ENCODE measurements at places on chromosomes 3 and 15.

- DNase-seq = no peak
Observed at GRCh38 chr3:40166997-40167396, 142.5 kb upstream of the EIF1B start.

- no peak for DNase-seq
Observed at GRCh38 chr15:101088271-101088670, 163.6 kb downstream of the CHSY1 start.

DNA sequence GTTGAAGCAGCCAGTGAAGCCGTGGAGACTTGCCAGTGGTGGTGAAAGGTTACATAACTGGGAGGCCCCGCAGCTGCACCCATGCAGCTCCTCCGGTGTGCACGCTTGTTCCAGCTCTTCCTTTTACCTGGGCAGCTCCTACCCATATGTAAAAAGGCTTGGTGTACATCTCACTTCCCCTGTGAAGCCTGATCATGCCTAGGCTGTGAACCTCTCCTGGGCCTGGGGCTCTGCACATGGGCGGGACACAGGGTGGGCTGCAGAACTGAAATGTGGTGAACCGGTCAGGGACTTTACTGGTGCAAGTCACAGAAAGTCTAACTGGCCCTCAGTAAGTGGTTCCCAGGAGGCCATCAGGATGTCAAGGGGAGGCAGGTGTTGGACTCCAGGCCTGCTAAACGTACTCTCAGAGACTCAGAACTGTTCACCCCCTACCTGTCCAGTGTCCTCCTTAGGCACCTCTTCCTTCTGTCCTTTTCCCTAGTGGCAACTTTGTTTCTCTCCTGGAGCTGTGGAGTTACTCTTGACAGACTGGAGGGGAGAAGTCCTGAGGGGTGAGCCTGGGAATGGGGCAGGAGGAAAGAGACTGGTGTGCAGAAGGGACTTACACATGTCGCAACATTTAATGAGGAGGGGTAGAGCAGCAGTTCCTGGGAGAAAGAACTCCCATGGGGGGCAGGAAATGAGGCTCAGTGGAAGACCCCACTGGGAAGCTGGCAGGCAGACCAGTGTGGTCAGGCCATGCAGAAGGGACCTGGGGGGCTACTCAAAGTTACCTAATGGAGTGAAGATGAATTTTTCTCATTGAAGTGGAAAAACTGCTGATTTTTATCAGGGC is 148.1 kb downstream of the EEFSEC start:
- no peak for DNase-seq

- DNase-seq = no peak
Observed at GRCh38 chr15:73809728-73810501, 56.8 kb upstream of the INSYN1 start.

GRCh38 chr3:52532838-52533622 is 627 bp downstream of the NT5DC2 start:
- no peak for DNase-seq

DNA sequence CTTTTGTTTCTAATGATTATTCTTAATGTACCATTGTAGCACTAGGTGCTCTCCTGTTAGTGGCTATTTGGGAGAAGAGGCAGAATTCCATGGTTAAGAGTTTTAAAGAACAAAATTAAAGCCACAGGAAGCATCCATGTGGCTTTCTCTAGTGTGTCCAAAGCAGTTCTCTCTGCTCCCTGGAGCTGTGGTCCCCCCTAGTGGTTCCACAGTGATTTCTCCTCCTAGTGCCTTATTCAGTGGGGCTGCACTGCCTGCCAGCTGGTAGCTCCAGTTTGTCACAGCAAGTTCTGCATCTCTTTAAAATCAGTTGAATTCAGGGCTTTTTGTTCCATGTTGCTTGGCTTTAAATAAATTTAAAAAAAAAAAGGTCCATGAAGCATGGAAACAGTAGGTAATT is 39.6 kb upstream of the FAM98B start:
- DNase-seq = no peak

- no peak for DNase-seq
Observed at GRCh38 chr3:132662212-132662611, 2.1 kb downstream of the UBA5 start.

GRCh38 chr15:67397139-67397538 is 123.8 kb upstream of the C15orf61 start:
- DNase-seq = no peak

GRCh38 chr3:183489455-183490210 is 61.2 kb upstream of the MCF2L2 start:
- DNase-seq = no peak

DNA sequence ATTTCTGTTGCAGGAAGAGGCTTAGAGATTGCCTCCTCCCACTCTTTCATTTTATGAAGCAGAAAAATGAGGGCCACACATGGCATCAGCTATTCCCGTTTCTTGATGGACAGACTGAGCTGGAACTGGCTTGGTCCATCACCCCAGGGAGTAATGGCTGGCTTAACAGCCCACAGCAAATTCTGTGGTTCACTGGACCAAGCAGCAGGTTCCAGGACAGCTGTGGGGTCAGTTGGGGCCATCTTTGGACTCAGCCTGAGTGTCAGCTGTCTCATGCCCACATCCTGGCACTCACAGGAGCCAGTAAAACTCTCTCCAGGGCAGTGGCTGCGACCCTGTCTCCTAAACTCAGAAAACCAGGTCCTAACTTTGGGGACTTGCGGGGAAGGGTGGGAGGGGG is 36.5 kb downstream of the ZDHHC19 start:
- no peak for DNase-seq

DNA sequence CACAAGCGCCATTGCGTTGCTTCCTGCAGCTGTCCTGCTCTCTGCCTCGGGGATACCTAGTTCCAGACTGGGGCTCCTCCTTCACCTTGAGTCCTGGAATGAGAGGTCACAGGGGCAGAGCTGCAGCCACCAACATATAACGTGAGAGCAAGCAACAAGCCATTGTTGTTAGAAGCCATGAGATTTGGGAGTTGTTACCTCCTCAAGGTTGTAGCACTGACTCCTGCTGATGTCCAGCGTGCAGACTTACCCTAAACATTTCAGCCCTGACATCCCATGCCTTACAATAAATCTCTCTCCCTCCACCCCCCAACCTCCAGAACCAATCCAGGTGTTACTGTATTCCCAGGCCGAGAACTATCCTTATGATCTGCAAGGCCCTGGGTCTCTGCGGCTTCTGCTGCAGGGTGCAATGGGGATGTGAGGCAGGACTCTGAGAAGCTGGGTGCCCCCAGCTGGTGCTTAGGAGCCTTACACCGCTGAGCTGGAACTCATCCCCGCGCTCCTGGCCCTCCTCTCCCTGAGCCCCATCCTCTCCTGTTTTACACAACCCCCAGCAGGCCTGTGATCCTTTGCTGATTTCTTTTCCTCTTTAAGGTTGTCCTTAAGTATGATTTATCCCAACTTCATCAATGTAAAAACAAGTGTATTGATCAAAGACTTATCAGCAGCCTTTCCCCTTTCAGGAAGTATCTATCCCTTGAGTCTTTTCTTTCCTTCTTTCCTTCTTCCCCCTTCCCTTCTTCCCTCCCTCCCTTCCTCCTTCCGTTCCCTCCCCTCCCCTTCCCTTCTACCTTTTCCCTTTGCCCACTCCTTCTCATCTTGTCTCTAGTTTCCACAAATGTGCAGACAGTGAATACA is 84.2 kb upstream of the ABHD2 start:
- no peak for DNase-seq

DNA sequence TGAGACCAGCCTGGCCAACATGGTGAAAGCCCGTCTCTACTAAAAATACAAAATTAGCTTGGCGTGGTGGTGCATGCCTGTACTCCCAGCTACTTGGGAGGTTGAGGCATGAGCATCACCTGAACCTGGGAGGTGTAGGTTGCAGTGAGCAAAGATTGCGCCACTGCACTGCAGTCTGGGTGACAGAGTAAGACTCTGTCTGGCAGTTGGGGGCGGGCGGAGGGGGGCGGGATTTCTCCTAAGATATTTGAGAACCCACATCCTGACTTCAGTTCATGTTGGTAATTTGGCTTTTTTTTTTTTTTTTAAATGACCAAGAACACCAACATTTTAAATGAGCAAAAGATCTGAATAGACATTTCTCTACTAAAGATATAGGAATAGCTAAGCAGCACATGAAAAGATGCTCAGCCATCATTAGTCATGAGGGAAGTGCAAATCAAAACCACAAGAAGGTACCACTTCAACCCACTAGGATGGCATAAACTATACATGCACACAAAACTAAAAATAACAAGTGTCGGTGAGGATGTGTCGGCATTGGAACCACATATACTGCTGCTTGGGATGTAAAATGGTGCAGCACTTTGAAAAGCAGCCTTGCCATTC is 75.6 kb upstream of the LMOD3 start:
- peak; percentile 60 for DNase-seq

DNA sequence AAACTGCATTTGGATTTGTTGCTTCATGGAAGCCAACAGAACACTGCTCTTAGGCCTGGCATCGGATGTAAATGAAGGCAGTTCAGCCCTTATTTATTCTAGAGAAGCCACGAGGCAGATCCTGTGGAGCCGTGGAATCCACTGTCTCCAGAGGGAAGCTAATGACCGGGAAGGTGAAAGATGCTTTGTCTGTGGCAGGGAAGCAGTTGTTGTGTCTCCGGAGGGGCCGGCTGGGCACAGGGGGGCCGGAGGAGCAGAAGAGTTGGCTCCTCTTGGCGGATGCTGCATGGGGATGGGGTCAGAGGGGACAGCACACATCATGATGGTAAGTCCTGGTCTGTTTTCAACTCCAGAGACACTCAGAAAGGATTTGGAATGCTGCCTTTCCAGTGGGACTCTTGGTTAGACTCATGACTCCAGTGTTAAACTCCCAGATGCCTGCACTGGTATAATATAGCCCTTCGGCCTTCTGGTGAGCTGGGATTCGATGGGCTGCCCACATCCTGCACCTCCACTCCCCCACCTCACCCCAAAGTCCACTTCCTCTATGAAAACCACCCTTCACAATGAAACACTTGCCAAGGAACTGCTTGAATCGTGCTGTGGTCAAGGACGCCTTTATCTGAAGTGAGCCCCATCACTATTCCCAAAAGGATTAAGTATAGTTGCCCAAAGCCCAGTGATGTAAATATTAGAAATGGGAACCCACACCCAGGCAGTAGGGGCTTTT is 33.6 kb downstream of the TPM1 start:
- no peak for DNase-seq

GRCh38 chr3:114624047-114624445 is 330.2 kb downstream of the TIGIT start:
- DNase-seq = no peak

GRCh38 chr3:144771381-144771870 is 799.8 kb downstream of the DIPK2A start:
- no peak for DNase-seq

DNA sequence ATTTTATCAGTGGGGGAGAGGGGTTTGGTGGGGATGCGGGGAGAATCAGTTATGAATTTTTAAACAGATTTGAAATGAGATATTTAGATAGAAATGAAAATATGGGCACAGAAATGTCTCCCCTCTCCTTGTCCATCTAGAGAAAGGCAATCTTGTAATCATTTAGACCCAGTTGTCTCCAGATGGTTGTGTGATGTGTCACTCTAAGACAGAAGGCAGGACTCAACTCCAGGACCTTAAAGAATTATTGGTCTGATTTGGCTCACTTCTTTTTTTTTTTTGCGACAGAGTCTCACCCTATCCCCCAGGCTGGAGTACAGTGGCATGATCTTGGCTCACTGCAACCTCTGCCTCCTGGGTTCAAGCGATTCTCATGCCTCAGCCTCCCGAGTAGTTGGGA is 77.2 kb downstream of the EOMES start:
- no peak for DNase-seq

DNA sequence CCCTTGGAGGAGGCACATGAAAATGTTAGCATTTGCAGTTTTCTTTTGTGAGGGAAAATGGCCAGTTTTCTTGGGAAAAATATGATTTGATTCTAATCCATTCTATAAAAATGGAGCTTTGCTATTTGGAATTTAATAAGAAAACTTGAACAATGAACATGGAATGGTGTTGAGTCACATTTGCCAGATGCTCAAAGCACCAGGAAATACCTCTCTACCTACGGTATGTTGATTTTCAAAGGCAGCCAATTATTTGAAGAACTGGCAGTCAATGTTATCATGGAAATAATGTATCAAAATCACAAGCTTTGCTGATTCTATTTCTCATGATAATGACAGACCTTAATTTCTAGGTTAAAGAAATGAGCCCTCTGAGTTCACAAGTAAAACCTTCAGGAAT is 14.9 kb downstream of the NME9 start:
- DNase-seq = no peak

GRCh38 chr3:9196020-9196419 is 53.4 kb downstream of the SRGAP3 start:
- no peak for DNase-seq

GRCh38 chr3:65992106-65992505 is 46.6 kb downstream of the MAGI1 start:
- DNase-seq = no peak

DNA sequence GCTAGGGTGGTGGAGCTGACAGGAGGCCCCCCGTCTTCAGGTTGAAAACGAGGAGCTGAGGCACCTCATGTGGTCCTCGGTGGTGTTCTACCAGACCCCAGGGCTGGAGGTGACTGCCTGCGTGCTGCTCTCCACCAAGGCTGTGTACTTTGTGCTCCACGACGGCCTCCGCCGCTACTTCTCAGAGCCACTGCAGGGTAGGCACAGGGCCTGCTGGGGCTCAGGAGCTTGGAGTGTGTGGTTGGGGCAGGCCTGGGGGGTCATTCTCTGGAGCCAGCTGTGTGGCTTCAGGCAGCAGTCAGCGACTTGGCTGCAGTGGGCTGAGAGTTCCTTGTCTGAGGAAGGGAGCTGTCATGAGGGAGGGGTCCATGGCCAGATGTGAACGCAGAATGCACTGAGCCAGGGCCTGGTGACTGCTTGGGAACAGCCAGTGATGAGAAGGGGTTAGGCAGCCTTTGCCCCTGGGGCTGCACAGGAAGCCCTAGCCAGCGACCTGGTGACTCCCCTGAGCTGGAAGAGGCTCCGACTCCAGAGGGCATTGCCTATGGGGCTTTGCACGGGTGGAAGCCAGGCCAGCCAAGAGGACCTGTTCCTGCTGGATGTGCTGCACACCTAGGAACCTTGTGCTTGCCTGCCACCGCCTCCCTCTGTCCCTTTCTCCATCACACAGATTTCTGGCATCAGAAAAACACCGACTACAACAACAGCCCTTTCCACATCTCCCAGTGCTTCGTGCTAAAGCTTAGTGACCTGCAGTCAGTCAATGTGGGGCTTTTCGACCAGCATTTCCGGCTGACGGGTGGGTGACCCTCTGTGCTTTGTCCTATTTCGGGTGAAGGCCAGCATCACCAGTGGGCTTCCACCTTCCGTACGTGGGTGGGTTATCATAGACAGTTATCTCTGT is 4.9 kb upstream of the STAB1 start:
- no peak for DNase-seq

DNA sequence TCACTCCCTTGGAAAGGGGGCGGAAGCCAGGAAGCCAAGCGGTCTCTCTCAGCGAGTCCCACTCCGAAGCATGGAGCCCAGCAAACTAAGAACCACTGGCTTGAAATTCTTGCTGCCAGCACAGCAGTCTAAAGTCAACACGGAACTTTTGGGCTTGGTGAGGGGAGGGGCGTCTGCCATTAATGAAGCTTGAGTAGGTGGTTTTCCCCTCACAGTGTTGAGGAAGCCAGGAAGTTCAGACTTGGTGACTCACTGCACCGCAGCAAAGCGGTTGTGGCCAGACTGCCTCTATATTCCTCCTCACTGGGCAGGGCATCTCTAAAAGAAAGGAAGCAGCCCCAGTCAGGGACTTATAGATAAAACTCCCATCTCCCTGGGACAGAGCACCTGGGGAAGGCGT is 665.4 kb upstream of the CBLB start:
- no peak for DNase-seq

GRCh38 chr3:152176998-152177397 is 91.7 kb upstream of the MBNL1 start:
- no peak for DNase-seq
